Left kidney (tissue), 8 donors: ENCODE measurements at places on chromosomes 6 and 20. TPM values are rescaled to one million over a fixed set of nuclear protein-coding genes. Genes with fewer than 3 reads are reported as not detected.

GRCh38 chr6:107684996-107685395, 139.1 kb downstream of the SCML4 start:
- DNase-seq = no peak

DNA sequence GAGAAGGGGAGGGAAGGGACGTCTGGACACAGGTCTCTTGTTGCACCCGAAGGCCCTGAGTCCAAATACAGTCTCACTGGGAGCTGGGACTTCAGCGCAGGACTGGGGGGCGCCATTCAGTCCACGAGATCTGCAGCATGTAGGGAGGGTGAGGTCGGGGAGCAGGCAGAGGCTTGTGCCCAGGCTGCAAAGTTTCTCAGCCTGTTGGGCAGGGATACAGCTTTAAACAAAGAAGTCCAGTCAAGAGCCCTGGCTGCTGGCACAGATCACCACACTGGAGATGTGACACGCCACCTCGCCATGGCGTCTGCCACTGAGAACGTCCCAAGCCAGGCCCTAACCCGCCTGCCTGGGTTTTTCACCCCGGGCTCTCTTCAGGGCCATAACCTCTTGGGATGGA, 256.6 kb downstream of the DLL1 start:
- DNase-seq = no peak

GRCh38 chr20:35135867-35136586, 11.1 kb downstream of the EDEM2 start:
- DNase-seq = no peak

DNA sequence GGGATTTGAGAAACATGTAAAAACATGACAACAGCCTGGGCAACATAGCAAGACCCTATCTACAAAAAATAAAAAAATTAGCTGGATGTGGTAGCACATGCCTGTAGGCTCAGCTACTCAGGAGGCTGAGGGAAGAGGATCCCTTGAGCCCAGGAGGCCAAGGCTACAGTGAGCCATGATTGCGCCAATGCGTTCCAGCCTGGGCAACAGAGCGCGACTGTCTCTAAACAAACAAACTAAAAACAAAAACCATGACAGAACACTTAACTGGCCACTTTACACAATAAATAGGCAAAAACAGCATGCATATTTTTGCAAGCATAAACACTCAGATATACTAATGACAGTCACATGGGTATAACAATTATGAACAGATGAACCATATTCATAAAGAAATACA, 60.0 kb downstream of the SYTL3 start:
- DNase-seq = no peak

DNA sequence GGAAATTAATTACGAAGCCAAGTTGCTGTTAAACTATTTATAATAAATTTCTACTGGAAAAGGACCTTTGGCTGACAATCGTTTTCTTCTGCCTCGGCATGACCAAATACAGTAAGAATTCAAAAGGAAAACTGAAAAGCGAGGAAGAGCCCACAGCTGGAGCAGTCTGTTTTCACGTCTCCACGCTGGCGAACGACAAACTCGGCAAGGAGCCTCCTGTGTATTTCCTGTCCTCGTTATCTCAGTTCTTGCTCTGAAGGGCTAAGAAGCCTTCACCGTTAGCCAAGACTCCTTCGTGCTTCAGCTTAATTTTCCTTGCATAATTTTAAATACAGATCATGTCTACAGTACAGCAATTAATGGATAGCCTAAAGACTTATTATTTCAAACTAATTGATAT, 214.3 kb upstream of the PLCB4 start:
- DNase-seq = peak; percentile 10

GRCh38 chr20:23697947-23698346, 9.1 kb upstream of the CST4 start:
- no peak for DNase-seq

DNA sequence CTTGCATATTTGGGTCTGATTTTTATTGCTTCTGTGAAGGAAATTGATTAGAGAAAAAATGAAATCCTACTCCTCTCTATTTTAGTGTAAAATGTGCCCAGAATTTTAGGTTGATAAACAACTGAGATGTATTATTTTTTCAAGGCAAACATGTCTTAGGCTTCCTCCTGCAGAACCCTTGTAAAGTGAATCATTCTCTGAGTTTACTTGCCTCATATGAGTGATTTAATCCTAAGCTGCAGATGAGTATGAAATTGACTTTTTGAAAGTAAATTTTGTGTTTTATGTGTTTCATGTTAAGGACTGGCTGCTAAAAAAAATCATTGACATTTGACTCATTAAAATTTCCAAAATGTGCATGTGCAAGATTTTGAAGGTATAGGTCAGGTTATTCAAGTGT, 138.5 kb upstream of the PHACTR1 start:
- no peak for DNase-seq

GRCh38 chr6:31268836-31269235, 3.1 kb downstream of the HLA-C start:
- no peak for DNase-seq

DNA sequence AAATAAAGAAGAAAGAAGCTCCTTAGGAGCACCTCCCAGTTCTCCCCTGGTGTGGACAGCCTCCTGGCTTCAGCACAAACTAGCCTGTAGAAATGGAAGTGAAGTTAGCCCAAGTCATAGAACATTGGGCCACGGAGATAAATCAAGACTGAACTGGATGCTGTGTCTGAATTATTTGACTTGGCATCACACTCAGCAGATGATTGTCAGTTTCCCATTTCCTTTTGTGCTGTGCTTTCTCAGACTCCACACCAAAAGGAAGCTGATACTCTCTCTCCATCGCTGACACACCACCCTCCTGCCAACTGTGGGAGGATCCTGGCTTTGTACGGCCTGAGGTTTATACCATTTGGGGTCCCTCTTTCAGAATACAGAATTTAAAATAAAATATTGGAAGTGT, 209.8 kb downstream of the TFAP2A start:
- no peak for DNase-seq

- DNase-seq = no peak
Observed at GRCh38 chr6:1535295-1535694, 74.4 kb upstream of the FOXC1 start.

- no peak for DNase-seq
Observed at GRCh38 chr6:119482850-119483285, 133.3 kb upstream of the MAN1A1 start.

DNA sequence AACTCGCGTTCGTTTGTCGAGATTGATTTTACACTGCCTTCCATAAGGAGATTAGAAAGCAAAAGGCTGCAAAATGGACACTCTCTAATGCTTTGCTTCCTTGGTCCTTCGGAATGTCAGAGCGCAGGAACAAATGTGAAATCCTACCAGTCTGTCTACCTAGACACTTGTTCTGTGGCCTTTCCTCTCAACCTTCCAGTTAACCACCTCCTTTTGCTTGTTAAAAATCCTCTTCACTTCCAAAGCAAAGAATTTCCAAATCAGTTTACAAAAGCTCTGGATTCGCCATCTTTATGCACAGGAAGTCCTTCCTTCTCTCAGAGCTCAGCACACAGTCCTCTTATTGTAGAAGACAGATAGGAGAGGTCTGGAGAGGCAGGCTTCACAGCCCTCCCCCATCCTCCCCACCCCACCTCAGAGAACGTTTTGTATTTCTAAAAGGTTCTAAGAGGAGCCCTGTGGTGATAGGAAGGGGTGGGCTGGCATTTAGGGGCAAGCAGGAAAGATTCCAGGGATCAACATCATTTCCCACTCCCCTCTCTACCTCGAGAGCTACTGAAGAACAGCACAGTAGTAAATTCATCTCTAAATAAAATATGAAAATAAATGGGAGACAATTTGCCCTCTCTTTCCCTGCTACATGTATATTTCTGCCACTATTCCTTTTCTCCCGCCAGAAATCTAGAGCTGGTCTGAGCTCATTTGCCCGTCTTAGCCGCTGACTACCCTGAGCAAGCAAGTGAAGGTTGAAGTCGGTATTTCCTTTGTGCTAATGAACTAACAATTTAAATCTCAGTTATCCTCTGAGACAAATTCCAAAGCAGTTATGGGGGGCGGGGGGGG, 18.9 kb downstream of the TFAP2A start:
- no peak for DNase-seq

GRCh38 chr20:56897958-56898349, 268.8 kb downstream of the TFAP2C start:
- no peak for DNase-seq

GRCh38 chr6:68194846-68195478, 440.1 kb upstream of the ADGRB3 start:
- no peak for DNase-seq

- no peak for DNase-seq
Observed at GRCh38 chr6:24923885-24924401, 11.8 kb downstream of the RIPOR2 start.

GRCh38 chr20:63318391-63319163, 25.6 kb downstream of the COL20A1 start:
- DNase-seq = no peak

DNA sequence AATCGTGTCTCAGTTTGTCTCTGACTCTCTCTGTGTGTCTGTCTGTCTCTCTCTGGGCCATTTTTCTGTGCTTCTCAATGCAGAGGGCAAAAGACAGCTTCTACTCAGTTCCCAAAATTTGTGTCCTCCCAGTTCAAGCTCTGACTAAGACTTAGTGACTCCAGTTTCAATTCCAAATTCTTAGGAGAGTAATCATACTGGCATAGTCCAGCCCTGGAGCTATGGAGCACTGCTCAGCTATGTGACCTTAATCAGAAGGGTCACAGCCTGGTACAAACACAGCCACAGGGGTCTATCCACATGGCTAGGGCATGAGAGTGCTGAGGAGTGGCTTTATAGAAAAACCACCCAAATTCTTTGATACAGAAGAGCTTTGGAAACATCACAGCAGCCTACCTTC, 91.9 kb downstream of the FOXF2 start:
- DNase-seq = no peak

GRCh38 chr20:46970937-46971630, 76.4 kb downstream of the EYA2 start:
- no peak for DNase-seq

DNA sequence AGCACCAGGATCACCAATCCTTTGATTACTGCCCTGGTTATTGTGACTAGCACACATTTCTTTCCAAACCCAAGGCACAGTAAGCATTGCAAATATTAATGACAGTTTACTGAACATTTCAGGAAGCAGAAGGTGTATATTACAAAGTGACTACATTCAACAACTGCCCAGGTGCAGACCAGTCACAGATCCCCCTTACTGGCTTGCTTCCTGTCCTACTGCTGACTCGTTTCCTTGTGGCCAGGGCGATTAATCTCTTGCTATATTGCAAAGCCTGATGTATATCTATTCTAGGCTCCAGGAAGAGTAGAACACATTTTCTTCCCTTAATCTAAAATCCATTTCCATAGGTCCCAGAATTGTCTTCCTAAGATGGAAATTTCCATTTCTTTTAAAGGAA, 77.2 kb upstream of the EPHA7 start:
- DNase-seq = no peak

DNA sequence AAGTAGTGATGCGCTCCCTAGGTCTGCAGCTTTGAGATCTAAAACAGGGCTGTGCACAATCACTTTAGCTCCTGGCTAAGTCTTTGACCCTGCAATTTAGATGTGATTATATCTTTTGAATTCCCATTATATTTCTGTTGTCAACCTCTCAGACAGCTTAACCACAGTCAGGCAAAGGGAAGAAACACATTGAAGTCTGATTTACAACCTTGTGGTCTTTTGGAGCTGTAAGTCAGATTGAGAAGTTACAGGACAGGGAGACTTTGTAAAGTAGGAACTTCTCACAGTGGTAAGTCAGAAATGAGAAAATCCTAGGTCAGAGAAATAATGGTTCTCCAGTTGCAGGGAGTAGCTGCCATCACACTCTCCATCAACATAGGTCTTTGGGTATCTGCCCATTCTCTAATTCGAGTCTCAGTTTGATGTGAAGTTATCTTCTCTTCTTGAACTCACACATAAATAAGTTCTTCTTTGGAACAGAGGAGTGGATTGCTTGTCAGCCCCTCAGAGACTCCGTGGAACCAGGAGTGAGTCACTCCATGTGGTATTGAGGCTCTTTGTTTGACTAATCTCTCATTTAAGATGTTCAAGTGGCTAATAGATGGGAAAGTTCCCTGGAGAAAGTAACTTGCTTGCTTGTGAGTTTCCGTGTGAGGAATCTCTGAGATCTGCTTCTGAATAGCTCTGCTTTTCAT, 35.0 kb upstream of the SGK1 start:
- DNase-seq = no peak

KCNG1 gene
- polyA plus RNA-seq = 4.3 TPM

SLC32A1 gene
- 1.6 TPM for polyA plus RNA-seq

RAET1L gene
- not detected for polyA plus RNA-seq

HSF2 gene
- polyA plus RNA-seq = 36.7 TPM

TNNC2 gene
- 0.47 TPM for polyA plus RNA-seq

VSTM2L gene
- polyA plus RNA-seq = 0.76 TPM

VGLL2 gene
- polyA plus RNA-seq = not detected

DLK2 gene
- polyA plus RNA-seq = 1.00 TPM

PACRG gene
- 20.2 TPM for polyA plus RNA-seq

BPIFB4 gene
- not detected for polyA plus RNA-seq
